GM19239 (cell line): ENCODE measurements at places on chromosomes 11 and 22.

DNA sequence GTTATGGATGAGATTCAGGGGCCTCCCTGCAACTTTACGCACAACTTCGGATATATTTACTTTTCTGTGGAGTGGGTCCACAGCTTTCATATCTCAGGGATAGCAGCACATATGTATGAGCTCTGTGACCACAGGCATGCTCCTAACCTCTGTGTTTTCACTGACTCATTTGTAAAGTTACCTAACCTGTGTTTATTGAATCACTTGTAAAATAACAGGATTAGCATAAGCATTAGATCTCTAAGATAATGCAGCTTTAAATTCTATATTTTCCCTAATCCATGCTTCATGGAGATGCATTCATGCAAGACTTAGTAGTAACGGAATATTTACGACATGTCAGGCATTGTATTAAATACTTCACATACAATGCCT lies 47.9 kb upstream of the DDI1 start:
- DNase-seq = no peak

DNA sequence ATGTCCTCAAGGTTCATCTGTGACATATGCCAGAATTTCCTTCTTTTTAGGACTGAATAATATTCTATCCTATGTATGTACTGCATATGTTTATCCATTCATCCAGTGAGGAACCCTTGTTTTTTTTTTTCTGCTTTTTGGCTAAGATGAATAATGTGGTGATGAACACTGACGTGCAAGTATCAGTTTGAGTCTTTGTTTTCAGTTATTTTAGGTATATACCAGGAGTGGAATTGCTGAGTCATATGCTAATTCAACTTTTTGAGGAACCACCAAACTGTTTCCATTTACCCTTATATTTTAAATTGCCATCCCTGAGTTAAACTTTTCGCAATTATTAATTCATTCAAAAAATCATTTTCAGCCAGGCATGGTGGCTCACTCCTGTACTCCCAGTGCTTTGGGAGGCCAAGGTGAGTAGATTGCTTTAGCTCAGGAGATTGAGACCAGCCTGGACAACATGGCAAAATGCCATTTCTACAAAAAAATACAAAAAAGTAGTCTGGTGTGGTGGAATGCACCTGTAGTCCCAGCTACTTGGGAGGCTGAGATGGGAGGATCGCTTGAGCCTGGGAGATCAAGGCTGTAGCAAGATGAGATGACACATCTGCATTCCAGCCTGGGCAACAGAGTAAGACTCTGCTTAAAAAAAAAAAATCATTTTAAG lies 64.2 kb downstream of the MICAL2 start:
- DNase-seq = no peak

DNA sequence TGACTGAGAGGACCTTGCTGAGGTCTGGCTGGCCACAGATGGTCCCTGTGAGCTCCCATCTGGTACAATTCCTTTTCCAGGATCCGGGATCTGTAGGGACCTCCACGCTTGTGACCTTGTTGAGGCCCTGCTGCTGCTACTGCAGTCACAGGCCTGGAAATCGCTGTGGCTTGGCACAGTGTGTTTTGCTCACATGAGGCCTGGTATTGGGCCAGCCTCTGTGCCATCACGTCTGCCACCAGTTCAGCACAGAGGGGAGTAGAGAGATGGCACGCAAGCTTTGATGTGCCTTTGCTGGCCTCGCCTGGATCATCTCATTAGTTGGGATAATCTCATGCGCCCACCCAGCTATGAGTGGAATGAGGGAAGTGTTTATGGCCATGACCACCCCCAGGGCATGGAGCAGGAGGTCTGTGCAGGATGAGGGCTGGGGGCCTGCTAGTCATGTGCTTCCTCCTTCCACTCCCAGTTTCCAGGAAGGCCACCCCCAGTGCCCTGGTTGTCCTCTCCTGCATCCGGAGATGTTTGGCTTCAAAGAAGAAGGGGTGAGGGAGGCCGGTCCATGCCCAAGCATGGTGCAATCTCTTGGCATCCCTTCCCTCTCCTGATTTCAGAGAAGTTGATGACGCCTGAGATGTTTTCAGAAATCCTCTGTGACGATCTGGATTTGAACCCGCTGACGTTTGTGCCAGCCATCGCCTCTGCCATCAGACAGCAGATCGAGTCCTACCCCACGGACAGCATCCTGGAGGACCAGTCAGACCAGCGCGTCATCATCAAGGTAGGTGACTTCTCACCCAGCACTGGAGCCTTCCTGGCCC lies 22.4 kb downstream of the DERL3 start:
- no peak for DNase-seq

DNA sequence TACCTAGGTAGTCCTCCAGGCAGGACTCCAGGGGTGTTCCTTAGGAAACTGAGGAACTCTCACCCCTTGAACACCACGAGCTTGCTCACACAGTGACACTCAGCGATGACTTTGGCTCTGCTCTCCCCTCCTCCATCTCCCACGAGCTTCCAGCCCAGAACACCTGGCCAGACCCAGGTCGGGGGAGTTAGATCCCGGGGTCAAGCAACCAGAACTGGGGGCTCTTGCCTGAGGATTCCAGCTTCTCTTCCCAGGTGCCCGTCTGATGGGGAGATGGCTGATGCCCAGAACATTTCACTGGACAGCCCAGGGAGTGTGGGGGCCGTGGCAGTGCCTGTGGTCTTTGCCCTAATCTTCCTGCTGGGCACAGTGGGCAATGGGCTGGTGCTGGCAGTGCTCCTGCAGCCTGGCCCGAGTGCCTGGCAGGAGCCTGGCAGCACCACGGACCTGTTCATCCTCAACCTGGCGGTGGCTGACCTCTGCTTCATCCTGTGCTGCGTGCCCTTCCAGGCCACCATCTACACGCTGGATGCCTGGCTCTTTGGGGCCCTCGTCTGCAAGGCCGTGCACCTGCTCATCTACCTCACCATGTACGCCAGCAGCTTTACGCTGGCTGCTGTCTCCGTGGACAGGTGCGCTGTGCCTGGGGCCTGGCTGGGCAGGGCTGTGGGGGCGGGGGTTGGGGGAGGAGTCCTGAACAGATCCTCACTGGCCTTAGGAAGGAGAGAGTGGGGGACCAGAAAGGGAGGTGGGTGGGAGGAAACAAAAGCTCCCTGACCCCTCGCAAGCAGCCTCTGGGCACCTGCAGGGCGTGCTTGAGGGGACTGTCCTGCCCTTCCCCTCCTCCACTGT lies at the start of gene GALR3:
Gene GALR3, plus strand, starts transcription at position 249 of the 852 bp plus-strand sequence. Its CDS starts 25 bp downstream, at position 274.
- DNase-seq = no peak

- no peak for DNase-seq
Measured at GRCh38 chr11:74283580-74284180, 27.8 kb downstream of the P4HA3 start.

GRCh38 chr11:128796270-128796669 lies 70.8 kb downstream of the KCNJ1 start:
- peak; percentile 46 for DNase-seq
